ENCODE measurements at places on chromosomes 2 and 18. TPM values are rescaled to one million over a fixed set of nuclear protein-coding genes. Genes with fewer than 3 reads are reported as not detected.

CCL20 gene
- total RNA-seq, result not detected

TRPM8 gene
- total RNA-seq, result 0.07 TPM

LDLRAD4 gene
- total RNA-seq, result 1.7 TPM

HOXD12 gene
- not detected for total RNA-seq

AQP12A gene
- not detected for total RNA-seq

UGT1A5 gene
- not detected for total RNA-seq

CCDC68 gene
- total RNA-seq, result not detected

FZD7 gene
- 91.0 TPM for total RNA-seq

BCL11A gene
- 2.3 TPM for total RNA-seq

NCKAP1 gene
- total RNA-seq, result 107 TPM

DNA sequence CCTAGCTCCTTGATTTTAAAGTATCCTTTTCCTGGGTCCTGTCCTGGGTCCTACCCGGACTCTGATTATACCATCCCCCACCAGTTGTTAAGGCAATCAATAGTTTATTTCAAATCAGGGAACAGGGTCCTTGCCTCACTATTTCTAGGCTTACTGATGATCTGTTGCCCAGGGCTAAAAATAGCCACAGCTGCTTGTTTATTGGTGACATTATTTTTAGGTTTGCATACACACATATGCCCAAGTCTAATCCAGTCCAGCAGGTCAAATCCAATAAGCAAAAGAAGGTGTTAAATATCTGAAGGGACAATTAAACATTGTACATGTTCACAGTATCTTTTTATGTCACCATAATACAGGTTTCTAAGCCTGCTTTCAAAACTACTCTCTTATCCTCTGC, 66.0 kb downstream of the RAB10 start:
- DNase-seq, result no peak

- no peak for DNase-seq
These were observed 34.6 kb downstream of the DIPK1C start for GRCh38 chr18:74422541-74422940.

GRCh38 chr2:238053191-238053776, 7.5 kb upstream of the SCLY start:
- DNase-seq, result no peak

- DNase-seq, result no peak
These were observed 378.1 kb upstream of the ATP5MC3 start for GRCh38 chr2:175559613-175560012.

- DNase-seq, result no peak
These were observed 86.5 kb downstream of the DCC start for GRCh38 chr18:52426462-52426861.

- no peak for DNase-seq
These were observed 92.2 kb downstream of the ALPK2 start for GRCh38 chr18:58536534-58537271.

GRCh38 chr2:54115284-54116137, at the start of gene ACYP2:
Gene ACYP2, plus strand, starts transcription at chr2:54115615.
- peak; percentile 80 for DNase-seq

- no peak for DNase-seq
These were observed 409.1 kb downstream of the TNS1 start for GRCh38 chr2:217593732-217594131.

- no peak for DNase-seq
These were observed 23.1 kb upstream of the RBMS1 start for GRCh38 chr2:160516547-160517365.

DNA sequence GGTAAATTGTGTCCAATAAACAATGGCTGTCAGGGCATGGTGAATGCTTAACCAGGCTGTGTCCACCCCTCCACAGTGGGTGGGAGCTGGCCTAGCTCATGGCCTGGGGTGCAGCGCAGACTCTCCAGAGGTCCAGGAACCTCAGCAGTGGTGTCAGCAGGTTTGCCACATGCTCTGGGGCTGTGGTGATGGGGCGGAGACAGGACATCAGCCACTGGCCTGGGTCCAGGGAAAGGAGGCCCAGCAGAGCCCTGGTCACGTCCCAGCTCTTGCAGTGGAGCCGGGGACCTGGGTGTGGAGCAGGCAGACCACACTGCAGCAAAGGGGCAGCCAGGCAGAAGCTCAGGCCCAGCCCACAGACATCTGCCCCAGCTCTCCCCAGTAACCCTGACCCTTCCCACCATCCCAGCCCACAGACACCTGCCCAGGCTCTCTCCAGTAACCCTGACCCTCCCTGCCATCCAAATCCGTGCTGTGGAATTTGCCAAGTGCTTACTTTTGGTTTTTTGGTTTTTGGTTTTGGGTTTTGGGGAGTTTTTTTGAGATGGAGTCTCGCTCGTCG, 13.8 kb upstream of the KIF1A start:
- DNase-seq, result no peak

DNA sequence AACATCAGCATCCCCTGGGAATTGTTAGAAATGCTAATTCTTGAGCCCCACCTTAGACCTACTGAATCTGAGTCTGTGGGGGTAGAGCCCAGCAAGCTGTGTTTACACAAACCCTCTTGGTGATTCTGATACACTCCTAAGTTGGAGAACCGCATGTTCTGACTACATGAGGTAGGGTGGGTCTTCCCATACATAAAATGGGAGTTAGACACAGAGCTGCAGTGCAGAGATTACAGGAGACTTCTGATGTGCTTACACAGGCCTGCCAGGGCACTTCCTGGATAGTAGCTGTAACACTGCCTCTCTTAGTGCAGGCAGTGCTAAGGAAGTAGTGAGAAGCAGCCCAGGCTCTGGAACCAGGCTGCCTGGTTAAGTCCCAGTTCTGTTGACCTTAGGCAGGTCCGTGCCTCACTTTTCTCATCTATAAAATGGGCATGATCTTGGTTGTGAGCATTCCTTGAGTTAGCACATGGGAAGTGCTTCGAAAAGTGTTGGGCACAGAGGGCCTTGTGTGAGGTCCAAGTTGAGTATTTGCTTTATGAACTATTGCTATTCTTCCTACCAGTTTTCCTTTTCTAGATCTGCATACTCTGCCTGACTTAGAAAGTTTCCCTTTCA, 67.3 kb downstream of the GLI2 start:
- no peak for DNase-seq

GRCh38 chr2:40803900-40804299, 352.0 kb upstream of the SLC8A1 start:
- DNase-seq, result no peak

- DNase-seq, result peak; percentile 5
These were observed 352.5 kb upstream of the ZNF521 start for GRCh38 chr18:25704494-25704893.

GRCh38 chr18:49832221-49832647, 18.9 kb upstream of the ACAA2 start:
- DNase-seq, result no peak
